Activated CD8-positive, alpha-beta memory T cell treated with anti-CD3 and anti-CD28 coated beads for 1 hour (primary cell): ENCODE measurements at places on chromosomes 1 and 21.
A peak's percentile ranks its signal among the peaks of the same experiment; 100 is the strongest.

DNA sequence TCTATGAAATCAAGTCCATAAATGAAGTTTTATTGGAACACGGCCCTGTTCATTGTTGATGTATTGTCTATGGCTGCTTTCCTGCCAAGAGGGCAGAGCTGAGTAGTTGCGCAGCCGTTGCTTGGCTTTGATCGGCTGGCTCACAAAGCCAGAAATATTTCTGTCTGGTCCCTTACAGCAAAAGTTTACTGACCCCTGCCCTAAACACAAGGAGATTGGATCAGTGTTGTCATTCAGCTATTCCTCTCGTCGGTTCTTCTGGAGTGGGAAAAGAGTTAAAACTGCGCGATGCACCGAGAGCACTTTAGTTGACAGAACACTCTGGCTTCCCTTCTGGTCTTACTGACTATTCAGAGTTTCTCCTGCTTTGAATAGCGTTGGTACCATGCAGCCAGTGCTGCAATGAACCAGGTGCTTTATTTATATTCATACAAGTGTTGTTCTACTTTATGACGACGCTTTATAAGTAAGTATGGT, 868 bp downstream of the ZBTB40 start:
- DNase-seq, result no peak

- no peak for DNase-seq
Measured at GRCh38 chr1:47616036-47616435, 178.2 kb downstream of the FOXD2 start.

DNA sequence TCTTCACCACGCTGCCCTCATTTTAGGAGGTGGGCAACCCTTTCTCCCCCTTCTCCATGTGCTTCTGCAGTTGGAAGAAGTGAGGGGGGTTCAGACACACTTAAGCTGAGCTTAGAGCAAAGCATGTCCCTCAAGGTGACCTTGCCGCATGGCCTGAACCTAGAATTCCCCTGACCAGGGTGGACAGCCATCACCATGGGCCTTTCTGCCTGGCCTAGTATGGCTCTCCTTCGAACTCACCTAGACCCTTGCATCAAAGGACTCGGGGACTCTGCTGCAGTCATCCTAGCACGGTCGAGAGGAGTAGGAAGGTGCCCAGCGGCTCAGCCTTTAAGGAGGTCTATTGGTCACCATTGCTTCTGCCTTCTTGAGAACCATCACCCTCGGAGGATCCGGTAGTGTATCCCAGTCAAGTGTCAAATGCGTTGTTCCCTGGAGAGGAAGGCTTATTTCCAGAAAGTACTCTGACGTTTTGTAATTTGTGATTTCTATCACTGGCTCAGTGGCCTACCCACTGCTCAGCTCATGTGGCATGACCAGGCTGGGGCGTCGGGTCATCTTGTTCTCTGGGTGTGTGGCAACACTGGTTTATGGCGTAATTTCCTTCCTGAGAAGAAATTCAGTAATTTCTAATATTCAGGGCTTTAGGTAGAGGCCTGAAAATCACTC, at the start of gene KCNE1:
KCNE1 (minus strand) TSS at position 424 of the 669 bp plus-strand sequence. CDS start 62,576 bp downstream, outside the sequence.
- no peak for DNase-seq

DNA sequence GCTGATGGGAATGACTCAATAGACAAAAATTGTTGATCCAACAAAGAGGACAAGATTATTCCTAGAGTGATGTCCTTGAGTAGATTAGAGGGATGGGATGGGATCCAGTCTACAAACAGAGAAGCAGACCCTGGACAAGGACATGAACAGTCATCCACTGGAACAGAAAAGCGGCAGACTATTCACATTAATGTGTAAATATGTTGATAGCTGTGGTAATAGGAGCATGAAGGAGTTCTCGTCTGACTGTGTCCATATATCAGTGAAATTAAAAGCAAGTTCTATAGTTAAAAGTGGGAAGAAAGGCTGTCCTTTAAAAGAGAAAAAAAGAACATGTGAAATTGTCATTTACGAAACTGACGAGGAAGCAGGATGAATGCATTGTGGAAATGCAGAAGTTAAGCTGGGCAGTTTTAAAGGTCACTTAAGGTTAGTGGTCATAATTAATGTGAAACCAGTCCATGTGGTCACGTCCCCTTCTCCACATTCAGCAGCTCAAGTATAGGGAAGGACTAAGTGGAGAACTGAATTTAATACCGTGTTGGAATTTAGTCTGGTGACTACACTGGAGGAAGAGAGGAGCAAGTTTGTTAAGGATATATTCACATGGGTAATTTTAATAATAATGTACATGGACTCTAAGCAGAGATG, 62.1 kb downstream of the PIK3R3 start:
- DNase-seq, result no peak

DNA sequence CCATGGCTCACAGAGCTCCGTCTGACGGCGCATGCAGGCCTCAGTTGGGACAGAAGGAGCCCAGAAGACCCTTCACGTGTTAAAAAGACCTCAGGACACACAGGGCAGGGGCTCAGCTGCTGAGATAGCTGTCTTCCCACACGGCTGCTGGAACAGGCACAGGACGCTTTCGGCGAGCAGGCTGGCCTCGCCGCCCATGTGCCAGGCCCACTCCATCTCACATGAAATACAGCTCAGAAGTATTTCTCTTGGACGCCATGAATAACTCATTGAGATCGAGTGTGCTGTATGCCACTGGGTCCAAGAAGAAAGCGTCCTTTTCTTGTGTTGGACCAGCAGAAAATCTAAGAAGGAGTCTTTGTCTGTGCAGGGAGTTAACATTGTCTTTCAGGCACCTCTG, 69.6 kb downstream of the SIM2 start:
- DNase-seq, result no peak

DNA sequence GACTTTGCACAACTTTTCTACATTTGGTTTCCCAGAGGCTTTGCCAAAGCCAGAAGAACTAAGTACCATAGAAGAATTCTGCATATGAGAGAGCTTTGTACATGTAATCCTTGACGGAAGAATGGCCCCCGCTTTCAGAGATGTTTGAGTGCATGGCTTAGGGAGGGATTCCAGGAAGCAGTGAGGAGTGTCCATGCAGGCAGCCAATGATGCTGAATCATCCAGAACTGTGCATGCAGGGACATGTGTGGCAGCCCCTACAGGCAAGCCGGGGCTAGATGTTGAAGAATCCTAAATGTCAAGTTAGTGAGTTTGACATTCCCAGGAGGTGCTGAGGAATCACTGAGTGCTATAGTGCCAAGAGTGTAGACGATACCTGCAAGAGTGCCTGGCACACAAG, 9.9 kb upstream of the HAO2 start:
- no peak for DNase-seq

DNA sequence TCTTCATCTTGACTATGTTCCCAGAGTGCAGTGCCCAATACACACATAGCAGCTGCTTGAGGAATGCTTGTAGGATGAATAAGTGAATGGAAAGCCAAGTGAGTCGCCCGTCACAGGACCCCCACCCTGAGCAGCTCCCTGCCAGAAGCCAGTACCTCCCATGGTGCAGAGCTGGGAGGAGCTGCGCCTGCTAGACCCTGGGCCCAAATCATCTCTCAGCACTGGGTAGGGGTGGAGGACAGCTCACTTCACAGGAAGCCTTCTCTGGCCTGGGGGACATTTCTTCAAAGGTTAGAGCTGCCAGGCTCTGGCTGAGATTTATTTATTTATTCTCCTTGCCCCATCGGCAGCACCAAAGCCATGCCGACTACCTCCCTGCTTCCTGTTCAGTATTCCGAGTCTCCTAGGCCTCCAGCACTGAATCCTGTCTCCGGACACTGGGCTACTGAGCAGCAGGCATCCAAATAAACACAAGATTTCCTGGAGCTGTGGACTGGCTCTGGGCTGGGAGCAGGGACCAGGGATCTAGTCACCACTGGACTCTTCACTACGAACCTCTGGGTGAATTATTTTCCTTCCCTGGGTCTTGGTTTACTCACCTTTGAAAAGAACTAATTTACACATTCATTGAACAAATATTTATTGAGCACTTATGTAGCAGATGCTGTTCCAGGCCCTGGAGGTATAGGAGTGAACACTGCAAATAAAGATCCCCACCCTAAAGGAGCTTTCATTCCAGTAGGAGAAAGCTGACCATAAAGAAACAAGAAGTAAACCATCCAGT, 187.7 kb downstream of the TRABD2B start:
- no peak for DNase-seq

DNA sequence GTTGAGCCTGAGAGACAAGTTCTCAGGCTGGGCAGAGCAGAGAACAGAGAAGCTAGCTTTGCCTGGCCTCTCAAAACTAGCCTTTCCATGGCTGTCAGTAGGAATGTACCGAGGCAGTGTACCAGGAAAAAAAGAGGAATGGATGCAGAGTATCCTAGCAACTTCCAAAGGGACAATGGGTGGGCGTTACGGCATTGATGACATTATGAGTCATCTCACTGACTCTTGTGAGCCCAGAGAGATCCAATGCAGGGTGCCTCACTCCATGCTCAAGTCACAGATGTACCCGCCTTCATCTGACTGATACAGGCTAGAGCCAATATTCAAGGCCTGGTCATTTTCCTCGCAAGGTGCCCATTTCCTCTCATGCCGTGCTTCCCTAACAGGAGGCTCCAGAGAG, 51.4 kb upstream of the C8B start:
- no peak for DNase-seq

GRCh38 chr1:9321480-9321849, 28.8 kb downstream of the SPSB1 start:
- no peak for DNase-seq

GRCh38 chr1:22611530-22611947, 24.9 kb upstream of the C1QA start:
- no peak for DNase-seq

DNA sequence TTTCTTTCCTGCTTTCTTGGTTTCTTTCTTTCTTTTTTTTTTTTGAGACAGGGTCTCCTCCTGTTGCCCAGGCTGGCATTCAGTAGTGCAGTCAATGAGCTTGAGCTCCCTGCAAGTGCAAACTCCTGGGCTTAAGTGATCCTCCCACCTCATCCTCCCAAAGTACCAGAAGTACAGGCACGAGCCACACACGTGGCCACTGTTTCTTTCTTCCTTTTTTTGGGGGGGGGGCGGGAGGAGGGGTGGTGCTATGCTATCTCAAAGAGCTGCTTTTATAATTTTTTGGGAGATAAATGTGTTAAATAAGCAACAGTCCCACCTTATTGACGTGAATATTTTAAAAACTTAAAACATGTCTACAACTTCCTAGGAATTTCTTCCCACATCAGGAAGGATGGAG, 42.2 kb downstream of the AK4 start:
- no peak for DNase-seq

- no peak for DNase-seq
Measured at GRCh38 chr21:43814215-43815106, 25.1 kb downstream of the RRP1 start.

GRCh38 chr1:119827010-119827409, 15.8 kb upstream of the REG4 start:
- DNase-seq, result no peak

GRCh38 chr1:107871259-107871658, 93.7 kb downstream of the VAV3 start:
- no peak for DNase-seq

DNA sequence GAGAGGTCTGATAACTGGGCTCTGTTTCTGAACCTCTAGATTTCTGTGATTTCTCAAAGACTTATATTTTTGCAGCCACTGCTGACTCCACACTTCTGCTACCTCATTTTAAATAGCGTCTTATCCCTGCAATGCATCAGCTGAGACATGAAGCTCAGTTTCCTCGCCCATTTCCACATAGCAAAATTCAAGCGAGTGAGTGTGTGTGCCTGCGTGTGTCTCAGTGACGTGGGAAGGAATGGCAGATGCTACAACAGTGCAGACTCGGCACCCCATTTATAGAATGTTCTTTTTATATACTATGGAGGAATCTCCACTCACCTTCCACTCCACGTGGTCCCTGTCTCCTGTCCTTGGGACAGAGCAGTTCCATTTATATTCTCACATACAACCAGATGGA, 35.7 kb downstream of the ZMYND12 start:
- DNase-seq, result no peak

DNA sequence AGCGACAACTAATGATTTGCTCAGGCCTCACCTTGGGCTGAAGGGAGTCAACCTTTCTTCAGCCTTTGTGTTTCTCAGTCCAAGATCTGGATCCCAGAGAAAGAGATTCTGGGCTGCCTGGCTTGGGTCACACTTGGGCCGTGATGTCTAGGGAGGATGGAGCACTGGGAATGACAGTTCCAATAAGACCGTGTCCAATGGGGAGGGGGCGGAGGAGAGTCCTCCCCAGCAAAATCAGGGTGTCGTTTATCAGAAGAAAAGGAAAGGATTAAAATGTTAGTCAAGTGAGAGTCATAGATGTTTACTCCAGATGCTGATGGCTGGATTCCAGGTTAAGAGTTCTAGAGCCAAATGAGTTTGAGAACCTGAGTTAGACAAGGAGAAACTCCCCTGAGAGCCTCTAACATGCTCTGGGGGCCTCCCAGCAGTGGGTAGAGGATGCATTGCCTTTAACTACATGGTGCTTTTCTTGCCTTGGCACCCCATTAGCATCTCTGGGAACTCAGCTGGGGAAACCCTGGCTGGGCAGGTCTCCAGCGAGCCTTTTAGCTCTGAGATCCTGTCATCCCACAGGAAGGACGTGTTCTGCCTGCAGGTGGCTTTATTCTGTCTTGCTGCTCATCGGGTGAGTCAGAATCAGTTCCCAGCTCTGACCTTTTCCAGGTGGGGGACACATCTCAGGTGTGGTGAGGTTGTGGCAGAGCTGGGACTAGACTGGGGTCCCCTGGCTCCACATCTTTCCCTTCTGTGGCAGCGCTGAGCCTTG, 22.2 kb downstream of the NIPAL3 start:
- no peak for DNase-seq

- DNase-seq, result peak; percentile 58
Measured at GRCh38 chr1:89632657-89633247, at the start of gene LRRC8C. Gene LRRC8C (plus strand): TSS chr1:89633120. CDS start chr1:89686474, 53,354 bp downstream.

- DNase-seq, result no peak
Measured at GRCh38 chr1:203028067-203028783, 1.9 kb downstream of the PPFIA4 start.

DNA sequence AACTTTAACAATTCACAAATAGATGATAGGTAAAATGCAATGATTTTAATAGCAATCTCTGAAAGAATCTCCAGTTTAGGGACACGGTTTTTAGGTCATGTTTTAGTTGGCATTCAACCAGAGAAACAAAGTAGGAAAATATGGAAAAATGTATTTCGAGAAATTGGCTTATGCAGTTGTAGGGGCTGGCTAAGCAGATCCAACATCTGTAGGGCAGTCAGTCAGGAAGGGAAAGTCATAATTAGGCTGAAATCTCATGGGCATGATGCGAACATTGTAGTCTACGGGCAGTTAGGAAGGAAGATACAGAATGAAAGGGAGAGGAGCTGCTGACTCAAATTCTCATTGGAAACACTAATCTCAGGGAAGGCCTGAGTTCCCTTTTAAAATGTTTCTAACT, 1276.0 kb upstream of the ADGRL4 start:
- DNase-seq, result no peak

DNA sequence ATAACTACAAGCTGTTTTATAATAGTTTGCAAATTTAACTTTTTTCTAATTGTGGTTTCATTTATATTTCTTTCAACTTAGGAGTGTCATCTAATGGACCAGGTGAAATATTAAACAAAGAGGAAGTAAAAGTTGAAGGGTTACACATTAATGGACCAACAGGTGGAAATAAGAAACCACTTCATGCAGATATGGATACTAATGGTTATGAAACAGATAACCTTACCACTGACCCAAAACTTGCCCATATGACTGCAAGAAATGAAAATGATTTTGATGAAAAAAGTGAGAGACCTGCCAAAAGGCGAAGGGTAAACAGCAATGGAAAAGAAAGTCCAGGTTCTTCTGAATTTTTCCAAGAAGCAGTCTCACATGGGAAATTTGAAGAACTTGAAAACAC, 59.7 kb downstream of the MIER1 start:
- no peak for DNase-seq
